ENCODE measurements at places on chromosomes 12 and 14.

GRCh38 chr14:101239065-101239464 is 322.2 kb upstream of the DIO3 start:
- no peak for DNase-seq

- no peak for DNase-seq
Observed at GRCh38 chr14:31297701-31298344, 90.2 kb upstream of the HECTD1 start.

- DNase-seq: no peak
Observed at GRCh38 chr12:117121441-117121840, 22.2 kb upstream of the TESC start.

GRCh38 chr12:51028813-51029150 is 2.6 kb upstream of the SLC11A2 start:
- DNase-seq: no peak

DNA sequence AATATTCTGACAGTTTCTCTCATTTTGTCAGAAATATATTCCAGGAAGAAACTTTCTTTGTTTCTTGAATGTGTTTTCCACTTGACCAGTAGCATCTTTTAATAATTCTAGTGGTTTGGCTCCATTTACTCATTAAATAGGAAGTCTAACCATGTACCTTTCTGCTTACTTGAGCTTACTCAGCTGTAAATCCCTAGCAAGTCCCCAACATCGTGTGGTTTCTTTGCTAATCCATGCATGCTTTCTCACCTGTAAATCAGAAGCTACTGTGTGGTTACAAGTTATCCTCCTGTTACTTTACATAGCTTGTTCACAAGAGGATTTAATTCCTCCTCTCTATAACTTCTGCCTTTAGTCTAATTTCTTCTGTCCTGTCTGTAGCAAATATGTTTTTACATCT is 227.7 kb downstream of the FSCB start:
- DNase-seq: no peak

- no peak for DNase-seq
Observed at GRCh38 chr12:106112145-106112821, 26.5 kb downstream of the NUAK1 start.

GRCh38 chr14:77031759-77032490 is 3.4 kb upstream of the IRF2BPL start:
- DNase-seq: no peak

- no peak for DNase-seq
Observed at GRCh38 chr12:9943240-9943639, 11.1 kb upstream of the CLEC2A start.

DNA sequence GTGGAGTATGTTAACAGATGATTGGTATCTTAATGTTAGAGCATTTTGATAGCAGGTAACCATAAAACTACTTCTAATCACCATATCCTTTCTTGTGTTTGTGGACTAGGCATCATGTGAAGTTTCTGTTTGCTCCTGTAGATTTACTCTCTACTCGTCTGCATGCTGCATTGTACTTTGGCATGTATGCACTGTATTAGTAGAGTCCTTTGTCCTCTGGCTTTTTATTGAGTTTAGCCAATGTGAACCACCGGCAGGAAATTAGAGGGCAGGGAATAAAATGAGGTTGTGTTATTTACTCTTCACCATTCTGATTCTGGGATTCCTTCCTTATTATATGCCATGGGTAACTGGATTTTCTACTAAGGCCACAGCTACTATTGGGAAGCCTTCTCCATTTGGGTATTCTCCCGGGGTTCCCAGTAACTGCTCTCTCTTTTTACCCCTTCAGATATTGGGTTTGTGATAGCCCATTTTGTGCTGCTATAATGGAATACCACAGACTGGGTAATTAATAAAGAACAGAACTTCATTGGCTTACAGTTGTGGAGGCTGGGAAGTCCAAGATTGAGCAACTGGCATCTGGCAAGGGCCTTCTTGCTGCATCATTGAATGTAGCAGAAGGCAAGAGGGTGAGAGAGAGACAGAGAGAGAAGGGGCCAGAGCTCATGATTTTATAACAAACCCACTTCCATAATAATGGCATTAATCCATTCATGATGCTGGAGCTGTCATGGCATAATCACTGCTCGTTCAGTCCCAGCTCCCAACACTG is 22.4 kb downstream of the FAM177A1 start:
- DNase-seq: no peak

- DNase-seq: no peak
Observed at GRCh38 chr12:26112232-26112631, 12.6 kb downstream of the BHLHE41 start.

- DNase-seq: no peak
Observed at GRCh38 chr12:76069339-76069738, 15.1 kb downstream of the NAP1L1 start.

GRCh38 chr12:72304751-72305150 is 32.6 kb downstream of the TRHDE start:
- no peak for DNase-seq

GRCh38 chr12:80684077-80684495 is 23.3 kb upstream of the MYF6 start:
- DNase-seq: no peak

- DNase-seq: no peak
Observed at GRCh38 chr12:127742231-127742630, 524.7 kb upstream of the TMEM132C start.

DNA sequence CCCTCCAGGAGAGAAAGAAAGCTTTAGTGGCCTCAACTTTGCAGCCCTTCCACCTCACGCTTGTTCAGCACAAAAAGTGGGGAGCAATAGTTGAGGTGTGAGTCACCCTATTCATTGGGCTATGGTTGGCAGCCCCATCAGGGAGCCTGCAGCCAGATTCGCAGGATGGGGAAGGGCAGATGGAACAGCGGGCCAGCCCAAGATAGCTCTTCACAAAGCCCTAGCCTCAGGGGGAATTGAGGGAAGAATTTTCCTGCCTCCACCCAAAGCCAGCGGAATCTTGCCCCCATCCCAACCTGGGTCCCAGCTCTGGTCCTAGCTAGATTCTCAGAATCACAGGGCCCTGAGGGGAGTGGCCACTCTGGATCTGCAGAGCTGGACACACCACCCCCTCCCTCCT is 3.6 kb upstream of the KRT5 start:
- no peak for DNase-seq

DNA sequence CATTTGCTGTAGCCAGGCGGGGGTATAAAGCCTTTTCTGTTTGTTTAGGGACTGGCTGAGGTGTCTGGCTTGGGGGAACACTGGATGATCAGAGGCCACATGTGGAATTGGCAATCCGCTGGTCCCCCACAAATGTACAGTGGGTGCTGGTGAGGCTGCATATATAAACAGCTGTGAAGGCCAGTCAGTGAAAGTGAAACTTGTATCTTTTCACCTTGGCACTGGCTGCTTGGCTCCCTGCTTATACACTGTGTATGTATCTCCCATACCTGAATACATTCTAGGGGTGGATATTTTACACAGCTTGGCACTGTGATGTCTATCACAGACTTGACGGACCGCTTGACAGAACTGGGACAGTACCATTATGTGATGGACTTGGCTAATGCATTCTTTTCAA is 246.8 kb upstream of the AVPR1A start:
- DNase-seq: no peak

DNA sequence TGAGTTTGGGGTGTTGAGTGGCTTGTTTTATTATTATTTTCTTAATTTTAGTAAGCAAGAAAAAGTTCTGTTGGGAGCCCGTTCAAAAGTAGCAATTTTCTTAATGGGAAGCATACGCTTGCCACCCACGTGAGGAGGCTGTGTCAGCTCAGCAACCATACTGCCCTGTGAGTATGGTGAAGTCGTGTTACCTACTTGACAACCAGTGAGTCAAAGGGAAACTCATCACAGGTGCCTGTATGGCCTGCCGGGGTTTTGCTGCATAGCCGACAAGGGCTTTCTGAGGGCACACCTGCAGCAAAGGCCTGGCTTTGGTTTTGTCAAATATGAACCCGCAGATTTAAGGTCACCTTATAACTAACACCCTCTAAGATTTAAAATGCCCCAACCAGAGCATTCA is 31.1 kb downstream of the PITPNM2 start:
- DNase-seq: no peak

DNA sequence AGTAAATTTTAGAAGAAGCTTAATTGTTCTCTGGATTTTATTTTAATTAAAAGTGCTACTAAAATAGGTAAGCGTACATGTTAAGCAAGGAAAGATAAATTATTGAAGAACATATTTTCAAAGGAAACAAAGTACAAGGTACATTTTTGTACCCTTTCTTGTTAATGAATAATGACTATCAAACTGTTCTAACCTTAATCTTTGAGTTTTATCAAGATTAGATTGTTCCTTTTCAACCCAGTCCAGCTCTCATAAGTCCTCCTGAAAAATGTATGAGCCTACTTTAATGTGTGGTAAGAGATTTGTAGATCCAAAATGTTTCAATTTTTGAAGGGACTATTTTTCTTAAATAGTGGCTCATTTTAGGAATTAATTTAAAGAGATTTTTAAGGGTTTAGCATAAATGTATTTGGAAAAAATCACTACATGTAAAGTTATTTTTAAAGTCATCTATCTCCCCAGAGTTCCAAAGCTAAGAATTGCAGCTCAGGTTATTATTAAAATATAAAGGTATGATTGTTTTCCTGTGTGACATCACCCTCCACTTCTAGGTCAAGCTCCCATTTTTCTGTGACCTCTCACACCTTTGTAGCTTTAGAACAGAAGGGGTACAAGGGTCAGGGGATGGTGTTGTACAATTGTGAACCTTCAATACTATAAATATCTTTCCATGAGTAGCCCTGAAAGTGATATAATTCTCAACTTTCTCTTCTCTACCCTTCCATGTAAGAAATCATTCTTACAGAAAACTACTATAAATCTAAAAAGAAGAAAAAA is 1.2 kb upstream of the PIK3C2G start:
- DNase-seq: no peak

GRCh38 chr14:42855085-42855484 is 1248.4 kb downstream of the LRFN5 start:
- no peak for DNase-seq

GRCh38 chr12:52208424-52209165 is 16.8 kb upstream of the KRT80 start:
- no peak for DNase-seq

DNA sequence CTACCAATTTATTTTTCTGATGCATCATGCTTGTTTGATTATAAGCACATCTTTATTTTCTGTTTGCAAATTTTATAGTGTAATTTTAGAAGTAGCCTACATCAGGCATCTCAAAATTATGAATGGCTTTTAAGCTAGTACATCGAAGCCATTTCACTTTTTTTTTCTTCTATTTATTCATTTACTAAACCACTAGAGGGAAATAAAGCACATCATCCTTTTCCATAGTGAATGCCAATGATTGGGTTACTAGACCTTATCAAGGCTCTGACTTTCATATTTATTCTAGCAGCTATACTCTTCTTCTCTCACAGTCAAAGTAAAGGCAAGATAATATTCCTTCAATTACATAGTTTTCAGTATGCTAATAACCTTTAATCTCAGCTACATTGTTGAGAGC is 736.4 kb upstream of the LRFN5 start:
- DNase-seq: no peak

DNA sequence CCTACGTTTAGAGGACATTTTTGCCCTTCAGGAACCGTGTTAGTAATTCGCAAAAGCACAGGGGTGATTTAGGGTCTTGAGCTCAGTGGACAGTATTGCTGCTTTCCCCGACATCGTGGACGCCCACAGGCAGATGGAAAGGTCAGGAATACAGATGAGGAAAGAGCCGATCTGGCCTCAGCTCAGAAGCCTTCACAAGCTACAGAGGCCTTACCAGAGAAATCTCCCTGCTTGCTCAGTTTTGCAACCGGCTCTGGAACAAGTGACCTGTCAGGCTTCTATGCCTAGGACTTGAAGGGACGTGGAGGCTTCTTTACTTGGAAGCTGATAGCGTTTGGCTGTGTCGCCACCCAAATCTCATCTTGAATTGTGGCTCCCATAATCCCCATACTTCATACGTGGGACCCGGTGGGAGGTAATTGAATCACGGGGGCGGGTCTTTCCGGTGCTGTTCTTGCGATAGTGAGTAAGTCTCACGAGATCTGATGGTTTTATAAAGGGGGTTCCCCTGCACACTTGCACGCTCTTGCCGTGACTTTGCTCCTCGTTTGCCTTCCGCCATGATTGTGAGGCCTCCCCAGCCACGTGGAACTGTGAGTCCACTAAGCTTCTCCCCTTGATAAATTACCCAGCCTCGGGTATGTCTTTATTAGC is 332.5 kb downstream of the MED13L start:
- DNase-seq: peak; percentile 33

GRCh38 chr12:113678223-113679119 is 206.8 kb upstream of the LHX5 start:
- no peak for DNase-seq

DNA sequence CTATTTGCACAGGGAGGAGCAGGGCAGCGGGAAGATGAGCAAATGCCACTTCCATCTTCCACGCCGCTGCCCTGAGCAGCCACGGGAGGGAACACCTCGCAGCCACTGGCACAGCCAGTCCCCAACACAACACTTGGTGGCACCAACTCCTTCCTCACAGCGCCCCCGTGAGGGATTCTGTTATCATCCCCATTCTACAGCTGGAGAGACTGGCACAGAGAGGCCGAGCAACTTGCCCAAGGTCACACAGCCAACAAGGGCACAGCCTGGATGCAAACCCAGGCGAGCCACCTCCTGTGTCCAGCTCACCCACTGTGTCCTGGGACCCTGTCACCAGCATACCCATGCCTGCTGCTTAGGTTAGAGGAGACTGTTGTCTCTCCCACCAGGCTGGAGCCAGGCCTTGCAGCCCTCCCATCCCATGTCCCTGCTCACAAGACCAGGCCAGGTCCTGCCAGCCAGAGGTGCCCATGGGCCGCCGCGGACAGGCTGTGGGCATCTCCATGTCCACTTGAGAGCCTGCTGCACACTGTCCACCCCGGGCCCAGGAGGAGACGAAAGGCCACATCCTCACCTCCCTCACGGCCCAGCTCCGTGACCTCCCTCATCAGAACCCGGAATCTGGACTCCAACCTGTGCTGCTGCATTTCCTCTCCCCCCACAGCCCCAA is 57.0 kb downstream of the NCOR2 start:
- DNase-seq: peak; percentile 64

DNA sequence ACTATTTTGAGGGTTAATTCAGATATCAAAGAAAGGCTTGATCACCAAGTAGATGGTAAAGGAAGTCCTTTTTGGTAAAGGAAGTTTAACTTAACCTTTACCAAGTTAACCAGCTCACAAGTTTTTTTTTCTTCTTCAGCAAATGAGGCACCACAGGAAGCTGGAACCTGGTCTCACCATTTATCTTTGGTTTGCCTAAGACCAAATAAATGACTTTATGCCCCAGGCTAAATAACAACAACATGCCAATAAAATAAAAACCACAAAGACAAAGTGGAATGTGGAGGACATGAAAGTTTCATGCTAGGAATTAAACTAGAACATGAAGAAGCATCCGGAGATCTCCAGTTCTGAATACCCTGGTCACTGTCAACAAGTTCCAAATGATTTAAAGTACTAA is 116.8 kb upstream of the PRICKLE1 start:
- no peak for DNase-seq

DNA sequence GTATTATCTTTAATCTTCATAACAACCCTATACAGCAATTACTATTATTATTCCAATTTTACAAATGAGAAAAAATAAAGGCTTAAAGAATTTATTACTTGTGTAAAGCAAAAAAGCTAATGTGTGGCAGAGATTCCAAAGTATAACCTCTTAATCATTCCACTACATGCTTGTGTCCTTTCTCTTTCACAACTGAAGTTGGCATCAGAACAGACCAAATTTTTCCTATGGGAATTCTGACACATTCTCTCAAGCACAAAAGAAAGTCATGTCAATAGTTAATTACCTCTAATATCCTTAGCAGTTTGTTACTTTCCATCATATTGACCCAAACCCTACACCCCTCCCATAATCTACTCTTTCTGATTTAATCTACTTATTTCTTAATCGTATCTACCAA is 86.7 kb downstream of the BCL2L14 start:
- no peak for DNase-seq

GRCh38 chr12:6912164-6912935 is 2.0 kb upstream of the ENO2 start:
- no peak for DNase-seq
